ENCODE measurements at places on chromosomes 2 and 18.

GRCh38 chr18:7273301-7273921 lies 42.5 kb downstream of the LRRC30 start:
- DNase-seq, result peak; percentile 35

DNA sequence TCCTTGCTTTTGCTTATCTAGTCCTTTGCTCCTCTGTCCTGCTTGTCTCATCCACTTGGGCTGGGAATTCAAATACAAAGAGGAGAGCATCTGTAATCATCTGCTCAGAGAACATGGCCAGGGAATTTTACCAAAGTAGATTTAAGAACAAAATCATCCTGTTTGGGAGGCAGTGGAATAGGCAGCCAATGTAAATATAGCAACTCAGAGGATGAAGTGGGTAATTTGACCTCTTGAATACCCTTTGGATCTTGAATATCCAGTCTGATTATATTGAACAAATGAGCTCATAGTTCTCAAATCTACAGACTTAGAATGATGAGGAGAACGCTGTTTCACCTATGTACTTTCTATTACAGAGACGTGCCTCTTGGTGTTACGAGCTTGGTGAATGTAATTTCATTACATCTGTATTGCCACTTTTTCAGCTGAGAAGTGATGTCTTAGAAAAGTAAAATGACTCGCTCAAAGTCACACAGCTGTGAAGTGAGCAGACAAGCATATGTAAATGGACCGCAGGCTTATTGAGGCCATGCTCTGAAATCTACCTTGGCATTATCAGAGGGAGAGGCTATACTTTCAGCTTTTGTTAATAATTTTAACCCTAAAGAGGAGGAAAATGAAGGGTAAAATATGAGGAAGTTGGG lies 266.3 kb downstream of the MTX2 start:
- no peak for DNase-seq

DNA sequence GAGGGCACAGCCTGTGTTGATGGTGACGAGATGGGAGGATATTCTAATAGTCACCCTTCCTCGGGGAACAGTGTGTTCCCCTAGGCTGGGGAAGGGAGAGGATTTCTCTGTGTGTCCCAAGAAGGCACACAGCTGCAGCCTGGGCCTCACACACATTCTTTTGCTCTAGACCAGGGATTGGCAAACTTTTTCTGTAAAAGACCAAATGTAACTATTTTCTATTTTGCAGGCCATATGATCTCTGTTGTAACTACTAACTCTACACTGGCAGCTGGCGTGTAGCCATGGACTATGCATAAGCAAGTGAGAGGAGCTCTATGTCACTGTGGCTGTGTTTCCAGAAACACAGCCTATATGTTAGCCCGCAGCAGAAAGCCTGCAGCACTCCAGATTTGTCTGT lies 65.8 kb downstream of the ARHGAP28 start:
- DNase-seq, result peak; percentile 41

DNA sequence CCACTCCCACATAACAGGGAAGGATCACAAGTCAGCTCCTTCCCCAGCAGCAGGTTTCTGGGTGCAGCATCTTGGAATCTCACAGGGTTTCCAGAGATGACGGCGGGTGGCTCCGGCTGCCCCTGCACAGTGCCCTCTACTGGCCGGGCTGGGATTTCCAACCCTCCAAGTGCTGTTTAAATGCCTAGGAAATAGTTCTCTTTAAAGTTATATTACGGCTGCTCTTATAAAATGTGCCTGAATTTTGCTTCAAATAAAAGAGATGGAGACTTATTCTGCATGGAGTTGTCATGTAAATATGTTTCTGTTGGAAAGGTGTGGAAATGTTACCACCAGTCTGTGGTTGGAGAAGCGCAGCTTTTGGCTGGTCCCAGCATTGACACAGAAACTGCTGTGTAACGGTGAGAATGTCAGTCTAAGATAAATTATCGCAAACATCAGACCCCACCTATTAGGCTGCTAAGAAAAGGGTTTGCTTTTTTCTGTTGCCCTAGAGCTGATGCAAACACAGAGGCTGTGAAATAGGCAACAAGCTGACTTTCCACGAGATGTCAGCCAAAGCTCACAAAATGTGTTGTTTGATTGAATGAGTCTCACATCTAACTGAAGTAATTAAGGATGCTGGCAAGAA lies 3.3 kb upstream of the HJURP start:
- no peak for DNase-seq

- DNase-seq, result no peak
Observed at GRCh38 chr2:144237830-144238627, 281.9 kb downstream of the ZEB2 start.

DNA sequence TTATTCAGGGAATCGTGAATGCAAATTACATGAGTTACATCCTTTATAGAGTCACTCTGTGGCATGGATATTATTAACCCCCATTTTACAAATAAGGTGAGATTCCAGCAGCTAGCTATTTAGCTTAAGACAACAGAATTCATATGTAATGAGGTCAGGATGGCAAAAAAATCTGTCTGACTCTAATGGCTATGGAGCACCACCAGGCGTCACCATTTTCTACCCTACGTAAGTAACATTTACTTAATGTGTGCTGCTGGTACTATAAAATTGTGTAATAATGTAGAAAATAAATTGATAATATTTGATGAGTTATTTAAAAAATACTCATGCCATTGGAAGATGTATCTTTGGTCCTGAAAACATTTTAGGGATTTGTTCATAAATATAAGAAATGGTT lies 2040.1 kb upstream of the LRRTM1 start:
- DNase-seq, result no peak

DNA sequence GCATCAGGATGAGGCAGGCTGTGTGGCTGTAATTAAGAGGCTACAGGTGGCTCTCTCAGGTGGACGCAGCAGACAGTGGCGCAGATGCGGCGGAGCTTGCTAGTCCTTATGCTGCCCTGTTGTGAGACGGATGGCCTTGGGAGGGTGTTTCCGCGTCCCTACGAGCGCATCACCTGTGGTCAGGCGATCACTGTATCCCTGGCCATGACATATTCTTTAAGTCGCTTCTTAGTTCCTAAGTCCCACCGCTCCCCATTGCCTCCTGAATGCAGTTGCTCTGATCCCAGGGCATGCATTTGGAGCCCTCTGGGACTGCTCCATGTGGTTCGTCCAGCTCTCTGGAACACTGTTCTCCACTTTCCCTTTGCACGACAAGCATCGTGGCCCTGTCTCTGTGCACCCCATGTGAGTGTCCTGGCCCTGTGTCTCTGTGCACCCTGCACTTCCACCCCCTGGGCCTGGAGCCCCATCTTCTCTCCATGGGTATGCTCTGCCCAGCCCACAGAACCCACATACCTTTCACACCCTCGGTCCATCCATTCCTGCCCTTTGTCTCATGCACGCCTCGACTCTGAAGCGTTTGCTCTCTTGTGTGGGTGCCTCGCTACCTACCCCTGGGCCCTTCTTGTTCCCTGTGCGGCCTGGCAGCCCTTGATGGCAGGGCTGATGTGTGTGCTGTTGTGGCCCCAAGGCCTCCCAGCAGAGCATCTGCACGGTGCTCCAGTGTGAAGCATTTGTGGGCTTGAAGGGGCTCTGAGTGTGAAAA lies 74.4 kb downstream of the SH3RF3 start:
- no peak for DNase-seq

GRCh38 chr2:10741139-10741538 lies 19.7 kb downstream of the ATP6V1C2 start:
- DNase-seq, result no peak

DNA sequence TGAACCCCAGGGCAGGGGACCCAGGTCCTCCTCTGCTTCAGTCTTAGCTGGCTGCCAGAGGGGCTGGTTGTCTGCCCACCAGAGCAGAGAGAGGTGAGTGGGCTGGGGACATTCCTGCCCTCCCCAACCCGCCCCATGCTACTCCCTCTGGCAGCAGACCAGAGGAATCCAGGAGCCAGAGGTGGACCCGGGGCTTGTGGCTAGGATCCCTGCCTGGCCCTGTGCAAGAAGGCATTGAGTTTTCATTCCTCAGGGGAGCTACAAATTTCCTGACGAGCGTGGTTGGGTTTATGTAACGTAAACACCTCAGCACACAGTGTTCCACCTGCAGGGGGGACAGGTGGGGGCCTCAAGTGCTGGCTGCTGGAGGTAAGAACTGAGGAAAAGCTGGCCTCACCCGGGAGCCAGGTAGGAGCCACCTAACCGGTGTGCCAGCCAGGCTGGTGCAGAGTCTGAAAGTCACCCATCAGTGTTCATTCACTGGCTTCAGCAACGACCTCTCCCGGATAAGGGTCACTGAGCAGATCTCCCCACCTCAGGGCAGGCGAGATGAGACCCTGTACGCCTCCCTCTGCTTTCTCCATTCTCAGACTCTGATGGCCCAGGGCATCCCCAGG lies 246.8 kb downstream of the DYSF start:
- DNase-seq, result peak; percentile 35

DNA sequence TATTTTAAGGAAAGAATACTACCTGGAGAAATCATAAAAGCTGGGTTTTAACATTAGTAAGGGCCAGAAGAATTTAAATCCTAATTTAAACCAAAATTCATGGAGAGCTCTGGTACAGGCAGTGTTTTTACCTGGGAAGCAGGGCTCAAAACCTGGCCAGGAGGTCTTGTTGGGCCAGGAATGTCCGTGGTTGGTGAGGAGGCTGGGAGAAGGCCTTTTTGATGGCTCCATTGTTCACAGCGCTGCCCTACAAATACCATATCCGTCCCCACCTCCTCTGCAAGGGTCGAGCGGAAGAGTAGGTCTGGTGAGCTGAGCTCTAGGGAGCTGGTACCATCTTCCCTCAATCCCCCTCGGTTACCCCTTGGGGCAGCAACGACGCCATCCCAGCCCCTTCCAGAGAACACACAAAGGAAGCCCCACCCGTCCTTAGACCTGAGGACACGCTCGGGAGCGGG lies 10.9 kb upstream of the HOXD1 start:
- DNase-seq, result no peak

- DNase-seq, result no peak
Observed at GRCh38 chr18:36279001-36279400, 18.5 kb upstream of the FHOD3 start.

- no peak for DNase-seq
Observed at GRCh38 chr2:12212841-12213597, 466.6 kb downstream of the LPIN1 start.

GRCh38 chr2:181161615-181162014 lies 181.2 kb downstream of the UBE2E3 start:
- no peak for DNase-seq

DNA sequence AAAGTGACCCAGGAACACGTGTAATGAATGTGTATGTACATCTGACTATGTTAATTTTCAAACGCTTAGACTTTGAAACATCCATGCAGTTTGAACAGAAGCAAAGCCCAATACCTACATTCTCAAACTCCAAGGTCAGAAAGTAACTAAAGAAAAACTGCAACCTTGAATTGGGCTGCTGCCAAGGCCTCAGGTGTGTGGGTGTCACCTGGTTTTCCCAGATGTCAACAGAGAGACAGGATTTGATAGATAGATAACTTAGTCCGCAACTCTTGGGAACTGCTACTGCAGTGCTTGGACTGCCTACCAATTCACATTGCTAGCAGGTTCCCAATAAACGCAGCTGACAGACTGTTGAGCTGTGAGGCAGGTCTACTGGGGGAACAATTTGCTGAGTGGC lies 78.7 kb upstream of the PAPOLG start:
- DNase-seq, result no peak

DNA sequence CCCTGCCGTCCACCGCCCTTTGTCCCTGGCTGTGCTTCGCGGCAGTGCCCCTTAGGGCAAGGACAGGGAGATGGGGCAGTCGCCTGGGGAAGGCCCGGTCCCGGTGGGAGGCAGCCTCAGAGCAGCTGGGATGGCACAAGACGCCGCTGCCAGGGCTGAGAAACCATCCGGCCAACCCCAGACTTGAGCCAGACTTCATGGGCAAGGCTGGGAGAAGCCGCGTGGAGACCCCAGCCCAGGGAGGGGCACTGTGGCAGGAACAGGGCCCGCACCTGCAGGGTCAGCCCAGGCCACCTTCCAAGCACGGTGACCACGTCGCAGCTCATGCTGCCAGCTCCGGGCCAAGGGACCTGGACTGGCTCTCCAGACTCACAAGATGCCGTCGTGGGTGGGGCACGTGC lies 84.0 kb downstream of the NFATC1 start:
- peak; percentile 18 for DNase-seq

- DNase-seq, result no peak
Observed at GRCh38 chr2:108978709-108979111, 10.3 kb downstream of the EDAR start.

DNA sequence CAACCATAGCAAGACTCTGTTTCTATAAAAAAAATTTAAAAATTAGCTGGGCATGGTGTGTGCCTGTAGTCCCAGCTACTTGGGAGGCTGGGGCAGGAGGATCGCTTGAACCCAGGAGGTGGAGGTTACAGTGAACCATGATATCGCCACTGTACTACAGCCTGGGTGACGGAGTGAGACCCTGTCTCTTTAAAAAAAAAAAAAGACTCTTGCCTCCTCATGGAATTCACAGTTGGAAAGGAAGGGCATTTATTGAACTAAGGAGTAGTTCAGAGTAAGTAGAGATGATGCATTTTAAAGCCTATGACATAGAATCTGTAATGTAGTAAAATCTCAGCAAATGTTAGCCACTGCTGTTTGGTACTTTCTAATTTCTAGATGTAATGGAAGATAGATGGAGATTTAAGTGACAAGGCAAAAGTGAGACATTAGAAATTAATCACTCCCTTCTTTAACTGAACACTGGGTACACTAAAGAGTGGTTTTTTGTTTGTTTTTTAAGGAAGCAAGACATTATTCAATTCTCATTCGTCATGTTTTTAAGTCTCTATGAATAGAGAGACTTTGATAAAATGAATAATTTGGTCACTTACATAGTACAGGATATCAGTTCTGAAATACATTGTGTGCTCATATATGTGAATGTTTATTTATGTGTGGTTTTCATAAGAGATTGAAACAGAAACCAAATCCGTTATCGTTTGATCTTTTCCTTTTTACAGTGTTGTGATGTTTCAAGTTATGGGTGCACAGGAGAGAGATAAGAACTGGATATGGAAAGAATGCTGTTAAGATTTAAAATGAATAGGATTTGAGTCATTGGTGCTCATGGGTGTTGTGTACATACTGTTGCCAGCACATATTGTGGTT lies 186.1 kb upstream of the STON1 start:
- DNase-seq, result no peak

DNA sequence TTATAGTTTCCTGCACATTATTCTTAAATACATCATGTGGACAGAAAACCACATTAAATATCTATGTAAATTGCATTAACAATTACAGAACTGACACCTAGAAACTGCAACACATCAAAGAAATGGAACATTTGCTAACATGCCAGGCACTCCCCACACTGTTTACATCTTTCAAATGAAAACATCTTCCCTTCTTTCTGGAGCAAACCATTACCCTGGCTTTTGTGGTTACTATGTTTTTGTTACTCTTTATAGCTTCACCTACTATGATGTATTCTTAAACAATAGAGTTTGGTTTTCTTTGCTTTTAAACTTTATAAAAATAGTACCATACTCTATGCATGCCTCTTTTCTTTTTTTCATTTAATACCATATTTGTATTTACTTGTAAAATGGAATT lies 1894.5 kb upstream of the CELF4 start:
- DNase-seq, result no peak

DNA sequence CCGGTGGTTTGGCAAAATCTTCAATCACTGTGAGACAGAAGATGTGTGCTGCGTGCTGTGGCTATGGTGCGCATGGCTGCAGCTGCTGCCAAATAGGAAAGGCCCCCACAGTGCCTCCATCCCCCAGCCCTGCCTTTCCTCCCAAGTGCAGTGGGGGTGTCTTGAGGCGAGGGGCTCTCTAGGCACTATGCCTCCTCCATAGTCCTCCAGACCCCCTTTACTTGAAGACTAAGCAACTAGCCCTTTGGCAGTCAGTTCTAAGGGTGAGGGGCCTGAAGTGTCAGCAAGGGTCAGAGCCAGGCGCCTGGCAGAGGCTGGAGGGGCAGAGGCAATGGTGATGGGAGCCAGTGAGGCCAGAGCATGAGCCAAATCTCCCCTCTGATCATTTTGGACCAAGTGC lies 13.6 kb upstream of the TMEM185B start:
- DNase-seq, result no peak

- DNase-seq, result no peak
Observed at GRCh38 chr2:18915227-18915626, 325.9 kb upstream of the NT5C1B start.

Data from right hindlimb (tissue), 1 donor.